ENCODE measurements at places on chromosomes 6 and 20. TPM values are rescaled to one million over a fixed set of nuclear protein-coding genes. Genes with fewer than 3 reads are reported as not detected.

Gene AURKA
- 81.0 TPM for total RNA-seq

Gene SLC17A9
- 26.1 TPM for total RNA-seq

Gene IL17F
- not detected for total RNA-seq

Gene PTCRA
- total RNA-seq, result not detected

Gene TP53TG5
- 3.2 TPM for total RNA-seq

Gene DNAH8
- total RNA-seq, result not detected

Gene ELOVL2
- not detected for total RNA-seq

Gene EPPIN
- not detected for total RNA-seq

Gene TOX2
- total RNA-seq, result 24.8 TPM

Gene GPR63
- 1.2 TPM for total RNA-seq

Gene TNFAIP3
- total RNA-seq, result 4.4 TPM

Gene PRICKLE4
- total RNA-seq, result not detected

Gene HFE
- 31.7 TPM for total RNA-seq

Gene SLC22A23
- total RNA-seq, result not detected

Gene POM121L2
- total RNA-seq, result not detected

Gene CDH4
- total RNA-seq, result 13.8 TPM

Gene NCOA7
- total RNA-seq, result 10.3 TPM

Gene ADAM33
- 19.6 TPM for total RNA-seq

Gene SRSF12
- not detected for total RNA-seq

Gene BCAS1
- not detected for total RNA-seq

Gene C6orf15
- not detected for total RNA-seq

Gene RIN2
- total RNA-seq, result 35.7 TPM

Gene UBE2C
- total RNA-seq, result 85.6 TPM

Gene CLPSL1
- total RNA-seq, result not detected

Gene SNAP25
- total RNA-seq, result 4.3 TPM

Gene GGT7
- total RNA-seq, result 14.7 TPM

Gene PANK2
- 37.8 TPM for total RNA-seq

Gene FUT9
- not detected for total RNA-seq

Gene TBXT
- not detected for total RNA-seq

Gene EPHA7
- total RNA-seq, result under 0.01 TPM

Gene IMPG1
- total RNA-seq, result not detected

Gene CDKN1A
- 599 TPM for total RNA-seq

Gene HTR1B
- total RNA-seq, result 8.2 TPM

Gene PPP1R16B
- not detected for total RNA-seq

Gene LCA5
- 4.1 TPM for total RNA-seq

Gene ATAT1
- total RNA-seq, result 4.3 TPM

Gene CD24
- total RNA-seq, result under 0.01 TPM

Gene EYS
- under 0.01 TPM for total RNA-seq

Data from myometrial cell (primary cell).